ENCODE measurements at places on chromosomes 6 and 20.

- DNase-seq: no peak
Observed at GRCh38 chr20:50366270-50367103, 143.7 kb upstream of the PTPN1 start.

GRCh38 chr20:16940701-16941100, 192.5 kb downstream of the OTOR start:
- DNase-seq: no peak

- no peak for DNase-seq
Observed at GRCh38 chr6:4814212-4814611, 38.0 kb downstream of the CDYL start.

GRCh38 chr6:8556370-8557013, 121.1 kb upstream of the SLC35B3 start:
- no peak for DNase-seq

GRCh38 chr20:14489544-14489943, 152.1 kb upstream of the FLRT3 start:
- DNase-seq: no peak

DNA sequence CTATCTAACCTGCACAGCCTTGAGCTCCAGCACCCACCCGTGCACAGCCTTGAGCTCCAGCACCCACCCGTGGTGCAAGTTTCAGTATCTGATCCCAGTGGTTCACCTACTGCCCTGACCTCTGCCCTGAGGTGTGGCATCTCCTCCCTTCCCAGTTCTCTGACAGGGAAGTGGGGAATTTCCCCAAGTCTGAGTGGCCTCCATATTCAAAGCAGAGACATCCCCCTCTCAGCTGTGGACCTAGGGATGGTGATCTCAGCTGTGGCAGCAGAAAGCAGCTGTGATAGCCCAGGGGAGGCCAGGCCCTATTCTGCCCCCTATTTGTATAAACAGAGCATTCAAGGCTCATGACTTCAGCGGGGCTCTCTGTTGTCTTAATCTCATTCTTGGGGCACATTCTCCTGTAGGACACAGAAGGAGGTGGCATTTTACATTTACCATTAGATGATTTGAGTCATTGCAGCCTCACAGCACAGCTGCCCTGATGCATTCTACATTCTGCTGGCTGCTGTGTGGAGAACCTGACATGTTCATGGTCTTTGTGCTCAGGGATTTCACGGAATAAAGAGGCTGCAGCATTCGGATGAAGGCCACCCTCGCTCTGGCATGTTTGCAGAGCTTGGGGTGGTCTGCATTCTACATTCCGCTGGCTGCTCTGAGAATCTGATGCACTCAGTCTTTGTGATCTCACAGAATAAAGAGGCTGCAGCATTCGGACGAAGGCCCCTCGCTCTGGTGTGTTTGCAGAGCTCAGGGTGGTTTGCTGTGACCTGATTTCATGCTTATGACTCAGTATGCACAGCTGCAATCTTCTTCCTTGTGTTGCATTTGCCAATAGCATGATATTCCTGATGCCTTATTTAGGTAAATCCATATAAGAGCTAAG, 16.9 kb downstream of the GPR31 start:
- DNase-seq: no peak

GRCh38 chr6:23524548-23524947, 601.5 kb upstream of the NRSN1 start:
- no peak for DNase-seq
